ENCODE measurements at places on chromosomes 7 and 10.

DNA sequence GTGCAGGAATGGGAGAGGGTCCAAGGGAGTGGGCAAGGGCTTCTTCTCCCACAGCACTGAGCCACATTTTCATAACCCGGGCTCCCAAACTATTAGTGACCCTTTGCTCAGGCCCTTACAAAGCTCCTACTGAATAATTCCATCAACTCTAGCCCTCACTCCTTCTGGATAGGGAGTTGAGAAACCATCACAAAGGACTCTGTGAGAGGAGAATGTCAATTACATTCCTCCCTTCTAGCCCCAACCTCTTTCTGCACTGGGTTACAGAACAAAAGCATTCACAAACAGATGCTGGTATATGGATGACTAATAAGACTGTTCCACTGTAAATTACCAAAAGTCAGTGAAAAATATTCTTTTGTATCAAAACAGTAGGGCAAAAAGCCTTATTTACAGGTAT is 203.7 kb downstream of the SORCS1 start:
- DNase-seq: no peak

- no peak for DNase-seq
Measured at GRCh38 chr10:132101529-132101928, 35.8 kb downstream of the JAKMIP3 start.

DNA sequence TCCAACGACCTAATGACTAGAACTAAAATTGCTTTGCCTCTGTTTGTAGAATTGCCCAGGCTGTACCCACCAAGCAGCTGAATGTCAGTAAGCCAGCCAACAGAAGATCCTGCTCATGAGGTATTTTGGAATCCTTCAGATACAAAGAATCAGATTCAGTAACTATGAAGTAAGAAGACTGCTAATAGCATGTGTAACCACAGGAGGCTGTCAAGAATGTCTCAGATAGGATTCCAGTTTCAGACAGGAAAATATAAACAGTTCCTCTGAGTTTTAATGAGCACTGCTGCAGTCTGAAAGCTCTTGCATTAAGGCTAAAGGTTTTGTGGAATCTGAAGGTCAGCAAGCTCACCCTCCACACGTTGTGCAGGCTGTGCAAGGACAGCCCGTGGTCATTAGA is 112.6 kb upstream of the ADAM12 start:
- DNase-seq: no peak

DNA sequence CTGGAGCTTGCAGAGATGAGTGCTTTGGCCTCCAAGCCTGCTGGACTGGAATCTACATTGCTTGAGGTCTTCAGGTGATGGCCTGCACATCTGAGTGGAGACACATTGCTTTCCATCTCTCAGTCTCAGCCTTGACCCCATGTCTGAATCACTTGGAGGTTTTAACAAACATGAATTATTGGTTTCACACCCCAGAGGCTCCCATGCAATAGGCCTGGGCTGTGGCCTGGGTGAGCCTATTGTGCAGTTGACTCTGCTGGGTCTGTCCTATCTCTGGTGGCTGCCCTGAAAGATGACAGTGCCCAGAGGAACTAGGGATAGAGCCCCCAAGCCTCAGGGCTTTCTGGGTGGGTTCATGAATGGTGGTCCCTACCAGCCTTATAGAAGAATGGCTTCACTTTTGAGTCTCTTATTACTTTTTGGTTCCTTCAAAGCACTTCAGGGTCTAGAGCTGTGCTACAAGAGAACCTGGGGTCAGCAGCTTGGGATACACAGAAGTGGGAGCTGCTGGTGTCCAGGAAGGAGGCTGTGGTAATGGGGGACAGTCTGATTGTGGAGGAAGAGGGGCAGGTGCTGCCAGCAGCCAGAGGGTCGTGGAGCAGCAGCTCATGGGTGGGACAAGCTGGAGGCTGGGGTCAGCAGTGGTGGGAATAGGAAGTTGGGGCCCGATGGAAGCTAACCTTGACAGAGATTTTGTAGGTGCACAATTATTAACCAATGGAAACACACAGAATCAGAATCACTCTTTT is 5.5 kb downstream of the RAMP3 start:
- no peak for DNase-seq

DNA sequence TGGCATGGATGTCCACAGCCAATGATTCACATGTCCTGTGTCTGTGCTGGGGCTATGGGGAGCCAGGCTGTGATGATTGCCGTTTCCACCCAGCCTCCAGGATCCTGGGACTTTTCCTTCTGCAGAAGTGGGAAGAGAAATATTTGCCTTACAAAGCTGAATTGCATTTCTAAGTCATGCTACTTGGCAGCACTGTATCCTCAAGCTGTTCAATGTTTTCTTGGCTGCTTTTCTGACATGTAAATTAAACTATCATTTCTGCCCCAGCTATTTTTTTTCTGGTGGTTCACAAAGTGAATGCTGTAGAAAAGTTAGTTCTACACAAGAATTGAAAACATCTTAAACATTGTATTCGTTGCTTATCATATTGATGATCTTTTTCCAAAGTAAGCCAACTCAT is 51.9 kb upstream of the TCERG1L start:
- no peak for DNase-seq

GRCh38 chr10:29533696-29534285 is 101.0 kb downstream of the SVIL start:
- DNase-seq: no peak

DNA sequence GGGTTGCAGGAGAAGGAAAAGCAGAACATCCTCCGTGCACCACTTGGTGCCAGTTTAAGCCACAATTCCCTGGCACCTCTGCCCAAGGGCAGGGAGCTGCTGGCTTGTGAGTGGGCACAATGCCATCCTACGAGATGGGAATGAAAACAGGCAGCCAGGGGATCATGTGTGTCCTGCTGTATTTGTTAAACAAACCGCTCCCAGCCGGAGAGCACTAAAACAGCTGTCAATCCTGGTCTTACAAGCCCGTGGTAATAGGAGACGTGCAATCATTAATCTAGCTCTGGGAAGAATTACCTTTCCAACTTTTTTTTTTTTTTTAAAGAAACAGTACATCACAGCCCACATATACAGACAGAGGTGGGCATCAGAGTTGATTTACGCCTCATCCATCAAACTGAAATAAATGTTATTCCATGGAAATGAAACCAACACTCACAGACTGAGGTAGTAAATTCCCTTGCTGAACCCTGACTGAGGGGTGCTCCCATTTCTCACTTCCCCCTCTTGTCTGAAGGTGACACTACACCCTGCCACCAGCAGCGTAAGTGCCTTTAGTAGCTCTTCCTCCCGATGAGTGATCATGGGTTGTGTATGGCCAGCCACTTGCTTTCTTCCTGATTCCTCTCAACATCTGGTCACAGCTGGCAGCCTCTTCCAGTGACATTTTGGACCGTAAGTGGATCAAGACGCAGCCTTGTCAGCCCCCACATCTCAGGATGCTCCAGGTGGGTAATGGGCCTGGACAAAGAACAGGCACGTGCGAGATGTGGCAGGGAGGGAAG is 143.8 kb downstream of the TEX36 start:
- no peak for DNase-seq

DNA sequence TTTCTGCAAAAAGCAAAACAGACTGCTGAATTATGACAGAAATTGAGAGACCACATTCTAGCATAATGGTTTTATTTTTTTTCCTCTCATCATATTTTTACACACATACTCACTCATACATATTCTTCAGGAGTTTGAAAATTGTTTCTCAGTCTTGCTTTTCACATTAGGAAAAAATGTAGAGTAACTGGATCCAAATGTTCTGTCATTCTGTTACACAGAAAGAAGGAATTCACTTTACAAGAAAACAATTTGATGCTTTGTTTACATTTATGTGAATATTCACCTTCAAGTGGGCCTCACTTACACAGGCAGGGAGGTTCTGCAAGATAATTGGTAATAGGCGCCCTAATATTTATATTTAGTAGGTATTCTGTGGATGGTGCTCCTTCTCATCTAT is 82.0 kb downstream of the ARL4A start:
- no peak for DNase-seq

- no peak for DNase-seq
Measured at GRCh38 chr7:18401757-18402156, 93.8 kb upstream of the HDAC9 start.

GRCh38 chr7:96248405-96248804 is 73.5 kb downstream of the SLC25A13 start:
- no peak for DNase-seq

DNA sequence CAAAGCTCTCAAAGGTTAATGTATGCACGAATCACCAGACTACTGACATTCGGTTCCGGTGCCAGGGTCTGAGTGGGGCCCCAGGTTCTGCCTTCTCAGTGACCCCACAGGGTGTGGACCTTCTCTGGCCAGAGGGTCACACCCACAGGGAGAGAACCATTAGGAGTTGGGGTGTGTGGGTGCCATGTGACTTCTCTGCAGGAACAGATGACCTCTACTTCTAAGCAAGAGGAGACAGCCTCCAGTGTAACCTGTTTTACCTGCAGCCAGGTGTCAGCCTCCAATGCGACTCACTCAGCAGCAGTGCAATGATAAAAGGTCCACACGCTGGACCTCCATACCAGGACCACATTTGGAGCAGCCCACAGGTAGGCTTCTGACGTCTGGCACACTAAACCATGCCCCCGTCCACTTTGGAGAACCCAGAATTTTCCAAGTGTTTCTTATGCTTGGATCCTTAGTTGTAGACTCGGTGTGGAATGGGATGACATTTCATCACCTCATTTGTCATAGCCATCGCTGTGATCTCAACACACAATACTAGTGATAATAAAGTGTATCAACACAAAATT is 16.2 kb upstream of the INSIG1 start:
- no peak for DNase-seq

DNA sequence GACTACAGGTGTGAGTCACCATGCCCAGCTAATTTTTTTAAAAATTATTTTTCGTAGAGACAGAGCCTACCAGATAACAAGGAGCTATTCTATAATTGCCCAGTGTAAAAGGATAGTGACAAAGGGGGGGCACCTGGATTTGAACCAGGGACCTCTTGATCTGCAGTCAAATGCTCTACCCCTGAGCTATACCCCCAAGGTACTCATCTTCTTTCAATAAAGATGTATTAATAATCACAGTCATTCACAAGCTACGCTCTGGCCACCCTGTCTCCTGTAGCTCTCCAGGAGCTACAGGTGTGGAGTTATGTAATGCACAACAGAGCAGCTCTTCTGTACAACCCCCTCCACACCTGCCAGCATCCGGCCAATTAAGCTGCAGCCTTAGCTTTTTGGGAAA is 83.5 kb downstream of the ZNF777 start:
- no peak for DNase-seq

- no peak for DNase-seq
Measured at GRCh38 chr7:115933471-115933870, 97.1 kb downstream of the TFEC start.

DNA sequence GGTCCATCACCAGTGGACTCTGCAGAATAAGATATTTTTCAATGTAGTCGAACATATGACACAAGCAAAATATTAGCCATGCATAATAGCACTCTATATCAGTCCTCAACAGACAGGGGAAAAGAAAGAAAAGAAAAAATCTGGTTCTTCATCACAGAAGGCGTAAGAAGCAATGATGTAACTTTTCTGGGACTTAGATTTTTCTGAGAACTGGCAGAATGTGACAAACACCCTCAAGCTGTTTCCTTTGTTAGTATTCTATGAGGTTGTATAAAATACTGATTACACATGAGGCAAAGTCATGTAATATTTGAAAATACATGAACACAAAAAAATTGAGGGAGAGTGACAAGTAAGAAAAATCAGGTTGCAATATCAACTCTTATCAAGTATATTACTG is 84.9 kb downstream of the CNOT4 start:
- DNase-seq: no peak

DNA sequence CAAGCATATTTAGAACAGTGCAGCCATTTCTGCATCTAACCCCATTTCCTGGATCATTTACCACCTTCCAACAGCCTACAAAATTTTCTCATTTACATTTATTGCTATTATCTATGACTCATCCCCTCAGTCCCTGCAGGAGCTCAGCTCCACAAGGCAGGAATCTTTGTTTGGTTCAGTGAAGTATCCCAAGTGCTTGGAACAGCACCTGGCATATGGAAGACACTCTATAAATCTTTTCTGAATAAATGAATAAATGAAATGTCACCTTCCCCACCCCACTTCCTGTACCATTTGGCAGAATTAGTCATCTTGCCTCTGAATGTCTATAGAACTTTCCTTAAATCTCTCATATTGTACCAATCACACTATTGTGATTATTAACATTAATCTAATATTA is 110.7 kb downstream of the HIP1 start:
- no peak for DNase-seq

DNA sequence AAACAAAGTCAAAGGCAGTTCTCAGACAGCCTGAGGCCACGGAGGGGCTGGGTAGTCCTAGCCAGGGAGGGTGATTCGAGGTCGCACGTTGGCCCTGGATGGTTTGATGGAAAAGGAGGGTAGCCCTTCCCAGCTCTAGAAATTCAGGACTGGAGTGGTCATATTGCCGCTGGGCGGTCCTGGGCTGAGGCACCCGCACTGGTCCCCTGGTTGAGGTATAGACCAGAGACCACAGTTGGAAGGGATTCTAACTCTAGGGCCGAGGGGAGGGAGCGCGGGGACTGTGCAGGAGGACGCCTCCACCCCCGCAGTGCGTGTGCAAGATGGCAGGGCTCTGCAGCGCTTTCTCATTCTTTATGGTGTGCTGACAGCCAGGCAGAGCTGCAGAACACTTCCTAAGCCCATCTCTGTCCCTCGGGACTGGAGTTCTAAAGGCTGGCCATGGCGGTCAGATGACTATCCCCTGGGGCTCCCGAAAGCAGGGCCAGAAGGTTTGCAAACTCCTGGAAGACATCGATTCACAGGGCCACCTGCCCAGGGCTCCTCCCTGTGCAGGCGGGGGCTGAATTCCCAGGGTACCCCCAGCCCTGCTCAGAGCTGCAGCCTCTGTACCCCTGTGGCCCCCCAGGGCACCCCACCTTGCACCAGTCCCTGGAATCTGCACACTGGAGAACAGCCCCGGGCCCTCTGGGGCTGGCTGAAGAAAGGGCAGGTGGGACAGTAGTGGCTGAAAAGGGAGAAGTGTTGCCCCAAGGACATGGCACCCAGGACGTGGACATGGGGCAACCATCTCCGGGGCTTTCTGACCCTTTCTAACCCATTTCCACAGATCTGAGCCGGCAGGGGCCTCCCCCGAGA is 51.0 kb upstream of the ELN start:
- DNase-seq: no peak

DNA sequence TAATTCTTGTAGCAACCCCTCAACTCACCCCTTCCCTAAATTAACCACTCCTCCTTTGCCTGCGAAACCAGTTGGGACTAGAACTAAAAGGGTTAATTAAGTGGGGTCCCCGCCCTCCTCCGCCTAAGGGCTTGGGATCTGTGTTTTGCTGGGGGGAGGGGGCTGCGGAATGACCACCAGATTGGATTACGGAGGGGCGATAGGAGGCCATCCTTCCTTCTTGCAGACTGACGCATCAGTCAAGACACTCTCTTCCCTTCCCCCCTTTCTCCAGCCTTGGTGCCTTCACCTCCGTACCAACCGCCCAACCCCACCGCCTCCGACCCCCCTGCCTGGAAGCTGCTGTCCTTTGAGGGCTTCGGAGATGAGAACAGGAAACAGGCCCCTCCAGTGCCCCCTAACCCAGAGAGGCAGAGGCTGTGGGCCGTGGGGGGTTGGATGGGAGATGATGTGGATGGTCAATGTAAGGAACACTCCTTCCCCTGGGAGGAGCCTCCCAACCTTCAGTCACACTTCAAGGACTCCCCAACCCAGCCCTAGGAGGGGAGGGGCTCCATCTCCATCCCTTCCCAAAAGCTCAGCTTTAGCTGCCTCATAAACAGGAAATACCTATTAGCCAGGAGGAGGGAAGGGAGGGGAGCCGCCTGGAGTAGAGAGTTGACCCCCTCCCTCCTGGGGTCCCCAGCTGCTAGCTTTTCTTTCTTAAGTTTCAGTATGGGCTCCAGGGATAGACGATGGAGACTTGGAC is 997 bp upstream of the LDB1 start:
- no peak for DNase-seq
